ENCODE measurements at places on chromosomes 1 and 21.

DNA sequence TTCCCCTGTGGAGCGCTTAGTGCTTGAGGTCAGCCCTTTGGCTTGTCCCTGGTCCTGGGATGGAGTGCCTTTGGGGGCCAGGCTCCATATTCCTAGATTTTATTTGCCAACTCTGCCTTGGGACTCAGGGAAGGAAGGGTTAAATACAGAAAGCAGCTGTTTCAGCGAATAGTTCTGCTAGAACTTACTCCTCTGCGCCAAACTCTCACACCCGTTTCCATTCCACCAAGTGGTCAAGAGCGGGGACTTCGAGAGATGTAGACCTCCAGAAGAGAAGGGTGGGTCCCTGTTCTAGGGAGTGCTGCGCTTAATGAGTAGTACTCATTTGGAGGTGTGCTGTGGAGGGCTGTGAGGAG is 704 bp upstream of the TOMM40L start:
- DNase-seq: no peak

DNA sequence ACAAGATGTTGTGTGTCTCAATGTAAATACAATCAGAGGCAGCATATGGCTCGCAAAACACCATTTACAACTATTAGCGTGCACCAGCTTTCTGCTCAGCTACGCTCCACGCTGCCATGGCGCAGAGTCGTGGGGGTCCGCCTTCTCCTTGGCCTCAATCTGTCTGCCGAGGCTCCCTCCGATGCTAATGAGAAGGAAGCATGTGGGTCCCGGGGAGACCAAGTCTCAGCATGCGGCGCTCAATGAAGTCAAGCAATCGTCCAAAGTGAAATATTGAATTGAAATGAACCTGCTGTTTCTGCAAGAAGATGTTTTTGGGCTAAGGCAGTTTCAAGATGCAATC is 228.9 kb downstream of the TOMM20 start:
- no peak for DNase-seq

- DNase-seq: no peak
These were observed 247.7 kb downstream of the NFIA start for GRCh38 chr1:61330018-61330417.

DNA sequence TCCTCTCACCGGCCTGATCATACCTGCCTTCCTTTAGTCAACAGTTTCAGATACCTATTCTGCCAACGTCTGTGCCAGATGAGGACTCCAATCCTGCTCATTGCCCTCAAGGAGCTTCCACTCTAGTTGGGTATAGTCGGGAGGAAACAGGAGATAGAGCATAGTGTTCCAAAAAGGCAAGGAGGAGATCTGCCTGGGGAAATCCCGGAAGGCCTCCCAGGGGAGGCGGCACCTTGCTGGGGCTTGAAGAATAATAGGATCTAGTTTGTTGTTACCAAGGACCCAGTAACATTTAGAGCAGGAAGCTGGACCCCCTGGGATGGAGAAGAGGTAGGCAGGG is 12.3 kb downstream of the LDLRAP1 start:
- DNase-seq: no peak

DNA sequence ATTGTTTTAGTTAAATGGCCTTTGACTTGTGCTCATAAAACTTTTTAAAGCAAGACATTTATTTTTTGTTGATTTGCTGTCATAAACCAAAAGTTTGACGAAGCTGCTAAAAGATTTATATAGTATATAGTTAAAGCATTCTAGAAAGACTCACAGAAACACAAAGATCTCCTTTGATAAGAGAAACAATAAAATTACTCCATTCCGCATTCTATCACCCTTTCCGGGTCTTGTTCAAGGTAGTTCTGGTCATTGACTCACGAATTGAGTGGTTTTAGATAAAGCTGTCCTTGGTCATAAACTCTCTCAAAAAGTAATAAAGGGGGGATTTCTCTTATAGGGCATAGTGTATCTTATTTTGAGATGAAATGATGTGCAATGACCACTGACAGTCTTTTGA is 1010.5 kb upstream of the NCAM2 start:
- no peak for DNase-seq

DNA sequence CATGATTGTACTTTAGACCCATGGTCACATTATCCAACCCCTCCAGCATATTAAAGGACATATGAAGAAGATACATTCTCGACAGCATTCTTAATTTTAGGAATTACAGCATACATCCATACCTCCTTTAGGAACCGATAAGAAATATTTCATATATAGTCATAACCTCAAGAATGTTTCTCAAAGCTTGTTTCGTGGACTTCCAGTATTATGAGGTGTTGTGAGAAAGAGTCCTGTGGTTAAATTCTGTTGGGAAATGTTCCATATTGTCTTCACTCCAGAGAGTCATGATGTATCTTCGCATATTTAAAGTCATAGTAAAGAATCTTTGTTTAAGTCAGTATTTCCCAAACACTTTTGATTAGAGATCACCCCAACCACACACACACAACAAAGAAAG is 321.0 kb upstream of the SNX7 start:
- DNase-seq: no peak

- DNase-seq: no peak
These were observed 67.0 kb downstream of the MATN1 start for GRCh38 chr1:30656171-30656940.

GRCh38 chr1:187626056-187626455 is 797.3 kb downstream of the PLA2G4A start:
- no peak for DNase-seq

- DNase-seq: no peak
These were observed 959 bp upstream of the SDC3 start for GRCh38 chr1:30909365-30910068.

- DNase-seq: peak; percentile 98
These were observed 14.8 kb upstream of the BTG2 start for GRCh38 chr1:203290261-203291089.

GRCh38 chr1:27007909-27008582 is 4.6 kb downstream of the TENT5B start:
- no peak for DNase-seq

- no peak for DNase-seq
These were observed 14.7 kb downstream of the PDXK start for GRCh38 chr21:43733529-43734071.

GRCh38 chr1:85153149-85153891 is 47.5 kb downstream of the SYDE2 start:
- no peak for DNase-seq

DNA sequence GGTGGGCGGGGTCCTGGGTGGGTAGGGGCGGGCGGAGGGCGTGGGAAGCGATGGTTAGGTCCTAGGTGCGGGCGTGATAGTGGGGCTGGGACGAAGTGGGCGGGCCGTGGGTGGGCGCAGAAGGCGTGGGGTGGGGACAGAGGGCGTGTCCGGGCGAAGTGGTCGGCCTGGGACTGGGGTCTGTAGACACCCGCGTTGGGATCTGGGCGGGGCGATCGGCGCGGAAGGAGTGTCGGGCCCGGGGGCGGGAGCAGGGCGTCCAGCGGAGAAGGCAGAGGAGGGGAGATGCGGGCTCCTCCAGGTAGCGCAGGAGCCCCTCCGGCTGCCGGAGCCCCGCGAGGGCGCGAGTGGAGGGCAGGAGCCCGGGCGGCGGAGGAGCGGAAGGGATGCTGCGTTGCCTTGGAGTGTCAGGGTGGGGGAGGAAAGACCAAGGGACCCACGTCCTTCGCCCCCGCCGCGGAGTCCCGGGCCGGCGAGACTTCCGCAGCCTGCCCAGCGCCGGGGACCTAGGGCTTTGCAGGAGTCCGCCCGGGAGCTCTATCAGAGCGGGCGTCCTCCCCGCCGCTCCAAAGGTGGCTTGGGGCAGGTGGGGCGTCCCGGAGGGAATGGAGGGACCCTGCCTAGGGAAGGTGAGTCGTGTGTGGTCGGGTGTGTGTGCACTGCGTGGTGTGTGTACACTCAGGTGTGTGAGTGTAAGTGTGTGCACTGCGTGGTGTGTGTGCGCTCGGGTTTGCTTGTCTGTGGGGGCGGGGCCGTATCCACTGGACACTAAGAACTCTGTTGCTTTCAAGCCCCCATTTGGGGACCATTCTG is 27.0 kb upstream of the PRSS38 start:
- no peak for DNase-seq

DNA sequence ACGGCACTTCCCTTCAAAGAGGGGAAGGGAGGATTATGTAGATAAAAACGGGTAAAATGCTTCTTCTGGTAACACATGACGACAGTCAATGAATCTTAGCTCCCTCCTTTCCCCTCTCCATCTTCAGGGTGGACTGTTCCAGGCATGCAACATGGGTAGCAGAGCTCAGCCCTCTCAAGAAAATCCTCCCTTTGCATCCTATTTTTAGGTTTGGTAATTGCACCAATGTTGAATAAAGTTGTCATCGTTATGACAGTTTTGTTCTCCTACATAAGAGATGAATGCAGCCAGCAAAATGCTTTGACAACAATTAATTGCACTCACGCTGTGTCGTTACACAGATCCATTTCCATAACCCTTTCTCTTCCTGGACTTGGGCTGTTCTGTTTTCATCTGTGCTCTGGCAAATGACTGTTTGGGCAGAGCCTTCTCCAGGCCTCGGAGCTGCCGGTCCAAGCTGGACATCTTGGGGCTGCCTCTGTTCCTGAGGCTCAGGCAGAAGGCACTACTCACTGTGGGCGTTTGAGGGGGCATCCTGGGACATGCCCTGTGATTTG is 127.6 kb downstream of the CNIH3 start:
- DNase-seq: no peak

GRCh38 chr1:204401730-204402129 is 9.9 kb downstream of the PPP1R15B start:
- no peak for DNase-seq

DNA sequence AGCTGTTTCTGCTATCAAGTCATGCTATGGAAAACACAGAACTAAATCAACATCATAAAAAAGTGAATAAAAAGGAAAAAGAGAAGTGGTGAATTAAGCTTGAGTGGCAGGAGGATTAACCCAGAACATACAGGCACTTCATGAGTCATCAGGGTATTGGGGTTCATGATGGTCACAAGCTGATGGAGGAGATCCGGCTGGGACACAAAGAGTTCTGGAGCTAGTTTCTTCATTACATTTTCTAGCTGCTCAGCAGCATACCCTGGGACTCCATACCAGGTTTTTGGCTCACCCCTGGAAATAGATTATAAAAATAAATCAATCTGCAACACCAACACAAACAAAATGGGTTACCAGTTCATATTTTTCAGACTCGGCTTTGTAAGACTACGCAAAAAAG is 42.5 kb upstream of the SYT2 start:
- DNase-seq: no peak

DNA sequence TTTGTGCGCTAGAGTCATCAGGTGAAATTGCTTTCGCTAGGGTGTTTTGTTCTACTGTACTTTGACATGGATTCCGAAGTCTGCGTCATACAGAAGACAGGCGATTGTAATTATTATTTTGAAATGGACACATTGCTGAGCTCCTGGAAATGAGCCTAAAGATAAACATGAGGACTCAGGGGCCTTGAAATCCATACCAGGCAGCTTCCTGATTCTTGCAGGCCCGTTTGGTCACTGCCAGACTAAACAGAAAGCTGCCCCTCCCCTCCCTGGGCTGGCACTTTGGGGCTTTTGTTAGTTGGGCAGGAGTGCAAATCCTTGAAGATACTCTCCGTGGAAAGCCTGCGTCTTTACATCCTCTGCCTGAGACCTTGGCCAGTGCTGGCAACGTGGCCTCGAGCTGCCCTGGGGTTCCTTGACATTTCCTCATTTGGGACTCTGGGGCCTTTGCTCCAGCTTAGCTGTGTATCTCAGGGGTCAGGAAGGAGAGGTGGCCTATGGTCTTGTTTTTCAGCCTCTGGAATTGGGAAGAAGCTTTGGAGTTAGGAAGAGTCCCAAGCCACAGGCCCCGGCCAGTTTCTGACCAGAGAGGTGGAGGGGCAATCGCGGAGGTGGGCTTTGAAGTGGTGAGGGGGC is 26.9 kb upstream of the KCNE2 start:
- DNase-seq: no peak

GRCh38 chr1:17276568-17276967 is 27.7 kb downstream of the PADI3 start:
- DNase-seq: no peak

DNA sequence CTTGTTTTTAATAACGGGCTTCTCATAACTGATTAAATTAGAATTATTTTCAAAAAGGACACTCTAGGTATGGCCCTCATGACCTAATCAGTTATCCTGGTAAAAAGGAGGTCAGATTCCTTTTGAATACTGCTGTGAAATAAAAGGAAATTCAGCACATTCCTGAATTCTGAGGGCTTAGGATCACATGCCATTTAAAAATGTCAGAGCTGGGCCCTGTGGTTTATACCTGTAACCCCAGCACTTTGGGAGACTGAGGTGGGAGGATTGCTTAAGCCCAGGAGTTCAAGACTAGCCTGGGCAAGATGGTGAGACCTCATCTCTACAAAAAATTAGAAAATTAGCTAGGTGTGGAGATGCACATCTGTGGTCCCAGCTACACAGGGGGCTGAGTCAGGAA is 18.0 kb upstream of the RABGGTB start:
- no peak for DNase-seq

GRCh38 chr1:161946071-161946987 is 77.3 kb downstream of the OLFML2B start:
- DNase-seq: no peak

DNA sequence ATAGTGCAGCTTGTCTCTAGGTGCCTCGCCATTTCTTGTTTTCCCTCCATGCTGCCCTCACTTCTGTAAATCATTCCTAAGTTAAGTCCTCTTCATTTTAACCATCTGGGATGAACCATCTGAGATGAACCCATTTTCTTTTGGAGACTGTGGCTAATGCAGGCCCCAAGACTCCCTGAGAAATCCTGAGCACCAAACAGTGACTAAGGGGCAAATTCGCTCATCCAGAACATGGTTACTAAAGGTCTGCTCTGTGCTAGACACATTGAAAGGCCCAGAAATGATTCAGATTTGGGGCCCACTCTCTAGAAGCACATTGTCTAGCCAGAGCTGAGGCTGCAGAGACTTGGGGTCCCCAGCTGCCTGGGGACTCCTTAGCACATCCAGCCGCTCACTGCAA is 151.9 kb upstream of the CTTNBP2NL start:
- DNase-seq: no peak

GRCh38 chr21:43298546-43299440 is 128.1 kb downstream of the SIK1 start:
- DNase-seq: no peak

GRCh38 chr1:172944931-172945330 is 105.8 kb downstream of the TNFSF18 start:
- DNase-seq: no peak

DNA sequence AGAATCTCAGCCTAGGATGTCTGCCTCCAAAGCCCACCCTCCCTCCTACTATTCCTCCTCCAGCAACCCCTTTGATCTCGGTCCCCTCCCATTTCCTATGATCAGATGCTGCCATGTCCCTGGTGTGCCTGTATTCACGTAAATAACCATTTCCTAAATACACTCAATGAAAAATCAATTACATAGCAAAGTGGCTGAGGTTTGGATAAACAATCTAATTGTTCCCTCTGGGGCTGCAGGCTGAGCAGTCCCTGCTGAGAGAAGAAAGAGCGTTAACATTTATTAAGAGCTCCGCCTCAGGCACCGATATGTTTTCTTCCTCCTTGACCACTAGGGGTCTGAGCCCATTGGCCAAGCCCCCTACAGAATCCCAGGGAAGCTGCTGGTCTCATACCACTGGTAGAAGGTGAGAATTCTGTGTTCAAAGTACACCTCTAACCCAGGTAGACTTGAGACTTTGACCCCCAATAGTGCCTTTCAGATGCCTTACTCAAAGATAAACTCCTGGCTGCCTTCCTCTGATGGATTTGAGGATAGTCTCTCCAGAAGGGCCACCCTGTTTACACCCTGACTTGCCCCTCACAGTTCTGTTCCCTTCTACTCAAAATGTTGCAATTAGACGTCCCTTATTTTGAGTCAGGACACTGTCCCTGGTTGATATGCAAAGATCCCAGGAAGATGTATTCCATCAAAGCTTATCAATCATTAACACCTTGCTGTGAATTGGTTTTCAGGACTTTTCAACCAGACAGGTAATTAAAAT is 33.9 kb upstream of the CAMK1G start:
- DNase-seq: no peak

GRCh38 chr21:45640888-45641479 is 2.5 kb upstream of the PCBP3 start:
- no peak for DNase-seq
